Stimulated activated naive CD4-positive, alpha-beta T cell (primary cell): ENCODE measurements at places on chromosomes 6 and 20.

DNA sequence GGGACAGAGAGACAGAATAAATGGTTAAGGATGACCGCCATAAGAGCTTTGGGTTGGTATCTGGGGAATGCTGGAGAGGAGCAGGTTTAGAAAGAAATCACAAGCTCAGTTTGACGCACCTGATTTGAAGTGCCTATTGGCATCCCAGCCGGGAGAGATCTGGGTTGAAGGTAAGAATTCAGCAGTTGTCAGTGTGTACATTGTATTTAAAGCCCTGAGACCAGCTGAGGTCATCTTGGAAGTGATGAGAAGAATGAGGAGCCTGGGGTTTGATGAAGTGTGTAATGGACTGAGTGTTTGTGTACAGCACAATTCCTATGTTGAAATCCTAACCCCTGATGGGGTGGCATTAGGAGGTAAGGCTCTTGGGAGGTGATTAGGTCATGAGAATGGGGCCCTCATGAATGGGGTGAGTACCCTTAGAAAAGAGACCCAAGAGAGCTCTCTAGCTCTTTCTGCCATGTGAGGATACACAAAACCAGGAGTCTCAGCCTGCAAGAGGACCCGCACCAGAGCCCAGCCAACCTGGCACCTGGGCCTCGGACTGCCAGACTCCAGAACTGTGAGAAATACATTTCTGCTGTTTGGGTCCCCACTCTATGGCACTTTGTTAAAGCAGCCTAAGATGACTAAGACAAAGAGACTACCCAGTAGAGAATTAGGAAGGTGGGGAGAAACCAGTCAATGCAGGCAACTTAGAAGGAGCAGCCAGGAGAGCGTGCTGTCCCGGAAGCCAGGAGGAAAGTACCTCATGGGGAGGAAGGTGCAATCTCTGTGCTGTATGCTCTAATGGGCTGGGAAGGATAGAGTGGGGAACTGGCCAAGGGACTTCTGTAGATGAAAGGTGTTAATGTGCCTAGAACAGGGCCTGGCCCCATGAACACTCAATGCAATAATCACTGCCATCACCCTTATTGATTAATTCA is 133.7 kb upstream of the SLC24A3 start:
- DNase-seq, result no peak

DNA sequence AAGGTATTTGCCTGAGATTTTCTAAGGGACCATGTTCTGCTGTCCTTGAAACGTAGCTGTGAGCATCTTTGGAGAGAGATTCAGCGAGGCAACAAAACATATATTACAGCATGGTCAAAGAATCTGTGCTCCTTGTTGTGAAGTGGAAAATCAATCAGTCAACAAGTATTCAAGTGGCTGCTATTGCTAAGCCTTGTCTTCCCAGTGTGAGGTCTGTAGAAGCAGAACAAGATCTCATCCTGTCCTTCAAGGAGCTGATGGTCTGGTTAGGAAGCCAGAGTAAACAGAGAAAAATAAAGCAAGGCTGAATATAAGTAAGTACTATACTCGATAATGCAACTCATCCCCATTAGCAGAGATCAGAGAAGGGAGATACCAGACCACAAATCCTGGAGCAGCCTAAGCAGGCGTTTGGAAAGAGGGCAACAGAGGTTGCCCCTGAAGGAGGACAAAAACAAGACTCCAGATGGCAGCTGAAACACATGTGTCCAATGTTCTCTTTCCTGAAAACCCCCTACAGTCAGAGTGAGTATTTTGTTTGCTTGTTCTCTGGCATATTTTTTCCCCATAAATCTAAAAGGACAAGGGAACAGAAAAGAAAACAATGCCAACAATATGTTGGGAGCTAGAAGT is 392.0 kb downstream of the SYNE1 start:
- no peak for DNase-seq

DNA sequence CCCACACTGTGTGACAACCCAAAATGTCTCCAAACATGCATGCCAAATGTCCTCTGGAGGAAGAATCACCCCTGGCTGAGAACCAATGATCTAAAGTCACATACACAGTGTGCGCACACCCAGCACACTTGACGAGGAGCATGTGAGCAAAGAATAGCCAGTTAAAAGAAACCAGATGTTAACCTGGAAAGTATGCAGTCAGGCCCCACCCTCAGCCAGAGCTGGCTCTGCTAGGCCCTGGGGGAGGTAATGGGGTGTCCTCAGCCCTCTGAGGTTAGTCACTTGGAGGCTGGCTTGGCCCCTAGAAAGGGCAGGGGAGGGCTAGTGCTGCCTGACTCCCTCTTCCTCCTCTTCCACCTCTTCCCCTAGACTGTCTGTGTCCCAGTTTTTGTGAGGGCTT is 15.2 kb upstream of the GUCA1A start:
- no peak for DNase-seq

DNA sequence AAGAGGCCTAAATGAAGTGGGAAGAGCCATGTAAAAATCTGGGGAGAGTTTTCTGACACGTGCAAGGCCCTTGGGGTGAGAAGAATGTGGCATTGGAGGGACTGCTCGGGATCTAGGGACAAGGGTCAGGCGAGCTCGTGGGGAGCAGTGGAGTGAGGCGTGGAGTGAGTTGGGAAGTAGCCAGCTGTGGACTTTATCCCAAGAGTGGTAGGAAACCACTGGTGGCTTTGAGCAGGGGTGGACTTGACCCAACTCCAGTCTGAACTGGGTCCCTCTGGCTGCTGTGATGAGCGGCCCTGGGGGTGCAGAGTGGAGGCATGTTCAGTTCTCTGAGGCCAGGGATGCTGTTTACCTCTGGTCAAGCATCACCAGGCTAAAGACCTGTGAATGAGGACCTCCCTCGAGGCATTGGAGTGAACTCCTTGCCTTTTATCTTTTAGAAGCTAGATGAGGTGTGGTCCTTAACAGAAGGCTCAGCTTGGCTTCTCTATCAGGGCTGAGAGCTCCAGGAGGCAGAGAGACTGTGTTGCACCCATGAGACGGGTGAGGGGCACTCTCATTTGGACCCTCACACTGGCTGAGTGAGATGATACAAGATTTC is 20.6 kb downstream of the SLC22A1 start:
- DNase-seq, result no peak

GRCh38 chr6:116662202-116662601 is 6.4 kb downstream of the ZUP1 start:
- DNase-seq, result no peak

GRCh38 chr6:110448846-110449540 is 27.4 kb downstream of the SLC22A16 start:
- DNase-seq, result no peak

GRCh38 chr6:1814279-1814678 is 204.6 kb downstream of the FOXC1 start:
- no peak for DNase-seq

DNA sequence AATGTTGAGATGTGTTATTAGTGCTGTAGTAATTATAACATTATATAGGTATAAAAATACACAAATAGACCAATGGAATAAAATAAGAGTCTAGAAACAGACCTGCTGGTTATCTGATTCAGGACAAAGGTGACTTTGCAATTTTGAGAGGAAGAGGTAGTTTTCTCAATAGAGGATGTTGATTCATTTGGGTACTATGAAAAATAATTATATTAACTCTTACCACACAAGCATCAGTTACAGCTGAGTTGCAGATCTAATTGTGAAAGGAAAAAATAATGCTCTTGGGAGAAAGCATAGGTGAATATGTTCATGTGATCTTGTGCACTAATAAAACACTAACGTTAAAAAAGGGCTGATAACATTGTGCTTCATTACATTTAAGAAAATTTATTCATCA is 103.0 kb downstream of the BCKDHB start:
- DNase-seq, result no peak

DNA sequence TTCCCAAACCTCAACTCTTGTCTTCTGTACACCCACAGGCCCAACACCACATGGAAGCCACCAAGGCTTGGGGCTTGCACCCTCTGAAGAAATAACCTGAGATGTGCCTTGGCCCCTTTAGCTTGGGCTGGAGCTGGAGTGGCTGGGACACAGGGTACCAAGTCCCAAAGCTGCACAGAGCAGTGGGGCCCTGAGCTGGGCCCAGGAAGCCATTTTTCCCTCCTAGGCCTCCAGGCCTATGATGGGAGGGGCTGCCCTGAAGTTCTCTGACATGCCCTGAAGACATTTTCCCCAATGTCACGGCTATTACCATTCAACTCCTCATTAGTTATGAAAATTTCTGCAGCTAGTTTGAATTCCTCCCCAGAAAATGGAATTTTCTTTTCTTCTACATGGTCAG is 163.2 kb upstream of the ARID1B start:
- DNase-seq, result no peak

DNA sequence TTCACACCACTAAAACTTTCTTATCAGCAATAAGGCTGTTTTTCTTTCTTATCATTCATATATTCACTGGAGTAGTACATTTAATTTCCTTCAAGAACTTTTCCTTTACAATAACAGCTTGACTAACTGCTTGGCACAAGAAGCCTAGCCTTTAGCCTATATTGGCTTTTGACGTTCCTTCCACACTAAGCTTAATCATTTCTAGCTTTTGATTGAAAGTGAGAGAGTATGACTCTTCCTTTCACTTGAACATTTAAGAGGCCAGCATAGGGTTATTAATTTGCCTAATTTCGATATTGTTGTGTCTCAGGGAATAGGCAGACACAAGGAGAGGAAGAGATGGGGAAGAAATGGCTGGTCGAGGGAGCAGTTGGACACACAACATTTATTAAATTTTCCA is 23.6 kb downstream of the THEMIS start:
- no peak for DNase-seq

DNA sequence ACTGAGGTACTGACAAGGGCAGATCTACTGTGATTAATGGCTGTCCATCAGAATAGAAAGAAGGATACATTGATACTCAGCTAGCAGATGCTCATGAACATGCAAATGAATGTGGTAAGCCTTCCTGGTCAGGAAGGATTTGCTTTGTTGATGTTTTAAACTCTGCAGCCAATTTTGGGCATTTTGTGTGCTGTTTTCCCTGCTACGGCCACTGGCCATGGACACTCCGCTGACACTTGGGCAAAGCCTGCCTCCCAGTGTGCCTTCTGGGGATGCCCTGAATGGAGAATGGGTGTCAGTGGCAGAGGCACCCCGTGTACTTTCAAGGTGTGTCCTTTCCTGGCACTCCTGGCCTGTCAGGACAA is 113.1 kb downstream of the SOBP start:
- no peak for DNase-seq

DNA sequence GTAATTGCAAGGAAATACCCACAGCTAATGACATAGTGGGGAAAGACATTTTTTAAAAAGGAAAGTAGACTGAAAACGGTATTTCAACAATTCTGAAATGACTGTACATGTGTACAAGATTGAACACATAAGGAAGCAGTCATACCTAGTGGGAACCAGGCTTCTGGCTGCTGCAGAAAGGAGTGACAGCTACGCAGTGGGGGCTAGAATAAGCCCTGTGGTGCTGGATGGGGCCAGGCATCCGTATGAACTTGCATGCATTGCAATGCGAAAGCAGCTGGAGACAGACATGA is 54.9 kb upstream of the GPR31 start:
- no peak for DNase-seq

GRCh38 chr6:5199702-5200101 is 61.0 kb downstream of the LYRM4 start:
- DNase-seq, result no peak

DNA sequence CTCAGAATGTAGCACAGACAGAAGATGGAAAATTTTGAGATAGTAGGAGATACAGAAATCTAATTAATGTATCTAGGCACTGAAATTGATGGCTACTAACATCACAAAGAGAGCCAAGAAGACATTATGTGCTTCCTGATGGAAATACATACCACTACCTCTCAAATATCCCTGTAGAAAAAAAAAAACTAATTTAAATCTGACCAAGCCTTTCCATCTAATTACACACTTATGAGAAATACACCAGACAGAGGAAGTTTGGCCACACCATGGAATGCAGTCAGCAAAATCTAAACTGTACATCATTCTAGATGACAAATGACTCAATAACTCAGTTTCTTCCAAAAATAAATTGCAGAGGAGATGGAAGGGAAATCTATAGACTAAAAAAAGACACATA is 18.9 kb downstream of the VPS52 start:
- no peak for DNase-seq

DNA sequence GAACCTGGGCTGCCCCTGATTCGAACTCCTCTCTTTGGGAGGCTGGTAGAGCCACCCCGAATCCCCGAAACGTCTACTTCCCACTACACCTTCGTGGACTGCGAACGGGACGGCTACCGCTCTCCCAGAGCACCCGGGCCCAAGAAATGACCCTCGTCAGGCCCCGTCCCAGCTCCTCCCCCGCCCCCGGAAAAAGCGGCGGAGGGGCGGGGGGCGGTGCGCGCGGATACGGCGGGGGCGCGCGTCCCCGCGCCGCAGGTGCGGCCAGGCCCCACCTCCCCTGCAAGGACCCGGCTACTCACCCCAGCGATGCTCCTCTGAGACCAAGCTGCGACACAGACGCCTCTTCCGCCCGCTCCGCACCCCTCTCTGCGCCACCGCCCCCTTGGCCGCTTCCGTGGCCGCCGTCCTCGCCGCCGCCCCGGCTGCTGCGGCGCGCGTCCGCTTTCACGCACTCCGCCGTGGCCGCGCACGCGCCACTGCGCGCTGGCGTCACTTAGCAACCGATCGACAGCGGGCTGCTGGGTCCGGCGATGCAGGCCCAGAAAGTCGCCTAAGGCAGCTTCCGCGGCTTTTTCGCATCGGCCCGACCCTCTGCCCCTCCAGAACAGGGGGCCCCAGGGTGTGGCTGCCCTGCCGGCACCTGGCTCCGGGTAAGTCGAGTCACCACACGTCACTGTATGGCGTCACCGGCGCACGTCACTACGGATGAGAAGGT is at the start of gene BTBD9:
TSS of gene BTBD9 (minus strand) at position 432 of the 718 bp plus-strand sequence.
- peak; percentile 91 for DNase-seq

- no peak for DNase-seq
Observed at GRCh38 chr6:73308712-73309534, 45.2 kb downstream of the DPPA5 start.

- DNase-seq, result no peak
Observed at GRCh38 chr6:168130697-168131371, 51.8 kb upstream of the FRMD1 start.

GRCh38 chr6:44935693-44936300 is 392.3 kb upstream of the RUNX2 start:
- DNase-seq, result no peak

GRCh38 chr6:149935668-149936067 is 6.1 kb upstream of the ULBP2 start:
- DNase-seq, result no peak

DNA sequence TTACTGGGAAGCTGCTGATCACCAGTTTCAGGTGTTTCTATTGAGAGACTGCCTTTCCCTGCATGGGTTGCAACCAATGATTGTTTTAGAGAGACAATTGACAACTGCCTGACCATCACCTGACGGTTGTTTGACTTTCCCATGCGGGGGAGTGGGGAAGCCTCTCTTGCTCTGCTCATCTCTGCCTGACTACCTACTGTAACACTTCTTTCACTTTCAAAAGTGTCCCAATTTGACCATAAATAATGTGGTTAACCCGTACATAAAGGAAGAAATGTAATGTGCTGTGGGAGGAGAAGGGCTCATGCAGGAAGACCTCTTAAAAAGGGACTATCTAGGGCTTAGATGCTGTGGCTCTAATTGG is 122.1 kb upstream of the PHACTR1 start:
- no peak for DNase-seq

GRCh38 chr6:126153661-126154060 is 167.3 kb downstream of the TRMT11 start:
- DNase-seq, result no peak
